ENCODE measurements at places on chromosomes 5 and 9.

DNA sequence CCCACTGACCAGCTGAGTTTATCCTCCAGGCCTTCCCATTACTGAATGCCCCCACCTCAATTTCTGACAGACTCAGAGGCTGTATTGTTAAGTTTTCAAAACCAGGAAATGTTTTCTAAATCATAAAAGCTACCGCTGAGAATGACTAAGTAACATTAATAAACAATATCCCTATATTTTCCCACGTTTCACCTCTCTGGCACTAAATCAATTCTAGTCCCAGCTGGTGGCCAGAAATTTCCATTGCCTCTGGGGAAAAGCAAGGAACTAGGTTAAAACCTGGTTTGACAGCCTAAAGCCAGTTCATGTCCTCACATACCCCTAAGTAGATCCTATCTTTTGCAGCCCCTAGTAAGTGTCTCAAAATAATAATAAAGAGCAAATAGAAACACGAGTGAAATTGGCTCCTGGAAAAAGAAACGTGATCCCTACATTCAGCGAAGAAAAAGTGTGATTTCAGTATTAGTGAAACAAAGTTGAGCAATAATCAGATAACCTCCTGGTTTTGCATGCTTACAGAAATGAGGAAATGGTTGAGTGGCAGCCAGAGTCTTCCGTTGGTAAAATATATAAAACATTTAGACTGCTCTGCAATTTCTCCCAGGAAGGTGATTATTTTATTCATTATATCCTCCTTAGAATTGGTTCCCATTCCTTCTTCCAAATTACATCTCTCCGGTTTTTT, 110.9 kb downstream of the ESM1 start:
- no peaks in the 10 kb centered on the region for H3K36me3 ChIP-seq
- no peaks in the 10 kb centered on the region for H3K4me1 ChIP-seq
- no peaks in the 10 kb centered on the region for H3K27me3 ChIP-seq
- no peak overlapping the region for H3K27ac ChIP-seq

DNA sequence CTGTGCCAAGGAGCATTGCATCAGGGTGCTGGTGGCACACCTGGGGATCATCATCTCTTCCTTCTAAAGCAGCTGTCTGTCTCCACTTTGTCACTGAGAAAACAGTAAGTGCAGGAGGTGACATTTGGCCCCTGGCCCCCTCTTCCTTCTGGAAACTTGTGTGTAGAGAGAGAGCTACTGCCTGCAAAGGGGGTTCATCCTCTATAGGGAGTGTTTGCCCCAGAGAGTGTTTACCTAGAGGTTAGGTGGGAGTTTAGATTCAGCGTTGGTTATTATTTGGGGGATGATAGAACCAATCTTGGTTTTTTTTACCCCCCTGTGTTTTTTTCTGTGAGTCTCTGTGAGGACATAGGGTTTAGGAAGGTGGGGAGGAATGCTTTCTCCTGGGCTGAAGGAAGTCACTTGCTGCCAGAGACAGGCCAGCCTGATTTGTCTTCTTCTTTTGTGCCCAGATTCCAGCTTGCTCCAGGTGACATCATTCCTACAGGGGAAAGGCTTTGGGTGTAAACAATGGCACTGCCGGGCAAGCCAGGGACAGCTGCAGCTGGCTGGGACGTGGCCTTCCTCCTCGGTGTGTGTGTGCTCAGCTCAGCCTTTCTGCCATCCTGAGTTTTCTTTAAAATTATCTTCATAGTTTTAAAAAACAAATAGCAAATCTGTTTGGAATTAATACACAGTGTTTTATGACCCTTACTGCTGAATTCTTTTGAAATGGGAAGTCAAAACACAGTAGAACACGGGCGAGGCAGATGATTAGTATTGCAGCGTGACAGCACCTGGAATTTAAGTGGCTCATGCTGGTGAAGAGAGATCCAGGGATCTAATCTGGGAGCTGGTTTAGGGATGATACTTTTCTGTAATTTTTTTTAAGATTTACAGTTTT, 24.5 kb downstream of the PRRC2B start:
- peak overlapping the region; percentile 54 for H3K27ac ChIP-seq
- DNase-seq, result no peak
- no peaks in the 10 kb centered on the region for H3K36me3 ChIP-seq
- H3K4me3 ChIP-seq, result no peak overlapping the region
- H3K4me1 ChIP-seq, result peaks cover 100% of the 10 kb centered on the region

GRCh38 chr9:3331801-3332200, 194.0 kb downstream of the RFX3 start:
- H3K4me1 ChIP-seq, result no peaks in the 10 kb centered on the region
- peaks cover 4% of the 10 kb centered on the region for H3K36me3 ChIP-seq
- H3K27ac ChIP-seq, result no peak overlapping the region
- no peak overlapping the region for H3K4me3 ChIP-seq
- no peaks in the 10 kb centered on the region for H3K27me3 ChIP-seq

DNA sequence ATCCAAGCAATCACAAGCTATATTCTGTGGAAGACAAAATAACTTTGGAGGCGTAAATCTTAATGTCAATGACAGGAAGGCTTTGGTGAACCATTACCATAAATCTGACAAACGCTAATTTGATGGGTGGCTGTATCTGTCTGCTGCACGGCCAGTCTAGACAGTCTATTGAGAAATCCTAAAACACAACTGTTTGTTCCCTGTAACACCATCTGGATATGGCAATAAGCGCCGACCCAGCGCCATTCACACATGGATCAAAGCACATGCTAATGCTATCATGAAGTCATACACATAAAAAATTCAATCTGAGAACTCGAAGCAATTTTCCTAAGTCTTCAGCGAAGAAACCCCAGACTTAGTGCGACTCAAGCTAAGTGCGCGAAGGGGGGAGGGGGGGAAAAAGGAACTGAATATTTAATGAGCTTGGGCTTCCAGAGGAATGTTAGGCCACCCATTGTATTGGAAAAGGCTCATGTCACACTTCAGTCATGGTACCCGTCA, 95.1 kb downstream of the ARL15 start:
- H3K36me3 ChIP-seq, result no peaks in the 10 kb centered on the region
- DNase-seq, result no peak
- H3K4me1 ChIP-seq, result peaks cover 43% of the 10 kb centered on the region
- no peaks in the 10 kb centered on the region for H3K27me3 ChIP-seq

- no peaks in the 10 kb centered on the region for H3K4me1 ChIP-seq
- H3K36me3 ChIP-seq, result no peaks in the 10 kb centered on the region
- no peak overlapping the region for H3K27ac ChIP-seq
Measured at GRCh38 chr5:148699028-148699427, 44.7 kb upstream of the HTR4 start.

All from heart right ventricle (tissue), 16 donors.